ENCODE measurements at places on chromosomes 12 and 14.
A peak's percentile ranks its signal among the peaks of the same experiment; 100 is the strongest.

DNA sequence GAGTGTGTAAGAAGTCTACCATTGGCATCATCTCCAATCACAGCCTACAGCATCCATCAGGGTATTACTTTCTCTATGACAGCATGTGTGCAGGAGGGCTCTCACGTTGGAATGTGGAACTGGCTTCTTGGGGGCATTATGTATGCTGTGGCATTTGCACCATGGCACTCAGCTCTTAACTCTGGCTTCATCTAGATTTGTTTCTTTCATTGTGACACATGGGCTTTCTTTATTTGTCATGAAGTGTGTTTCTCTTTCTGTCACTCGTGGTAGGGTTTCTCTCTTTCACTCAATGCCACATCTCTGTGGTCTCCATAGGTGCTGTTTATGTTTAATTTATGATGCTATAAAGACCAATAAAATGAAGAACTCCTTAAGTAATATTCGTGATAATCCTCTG is 191.2 kb upstream of the GARIN2 start:
- DNase-seq = no peak

GRCh38 chr12:103181366-103182152 is 224.1 kb downstream of the ASCL1 start:
- DNase-seq = no peak

DNA sequence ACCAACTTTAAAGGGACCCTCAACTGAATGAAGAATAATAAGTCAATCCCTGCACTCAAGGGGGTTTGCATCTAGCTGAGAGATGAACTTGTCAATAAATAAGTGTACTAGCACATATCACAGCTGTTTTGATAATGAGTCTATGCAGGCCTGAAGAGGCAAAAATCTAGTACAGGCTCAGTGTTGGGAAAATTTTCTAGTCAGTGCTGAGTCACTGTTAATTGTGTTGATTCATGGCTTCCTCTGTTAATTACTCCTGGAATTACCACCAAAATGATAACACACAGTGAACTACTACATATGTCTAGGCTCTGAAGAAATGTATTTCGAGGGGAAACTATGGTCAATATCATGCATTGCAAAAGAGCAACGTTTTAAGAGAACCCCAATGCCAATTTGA is 18.9 kb downstream of the SNRPF start:
- DNase-seq = no peak

GRCh38 chr12:113788020-113788856 is 177.9 kb downstream of the RBM19 start:
- peak; percentile 43 for DNase-seq

- DNase-seq = no peak
Observed at GRCh38 chr12:76927170-76927784, 48.5 kb upstream of the CSRP2 start.

DNA sequence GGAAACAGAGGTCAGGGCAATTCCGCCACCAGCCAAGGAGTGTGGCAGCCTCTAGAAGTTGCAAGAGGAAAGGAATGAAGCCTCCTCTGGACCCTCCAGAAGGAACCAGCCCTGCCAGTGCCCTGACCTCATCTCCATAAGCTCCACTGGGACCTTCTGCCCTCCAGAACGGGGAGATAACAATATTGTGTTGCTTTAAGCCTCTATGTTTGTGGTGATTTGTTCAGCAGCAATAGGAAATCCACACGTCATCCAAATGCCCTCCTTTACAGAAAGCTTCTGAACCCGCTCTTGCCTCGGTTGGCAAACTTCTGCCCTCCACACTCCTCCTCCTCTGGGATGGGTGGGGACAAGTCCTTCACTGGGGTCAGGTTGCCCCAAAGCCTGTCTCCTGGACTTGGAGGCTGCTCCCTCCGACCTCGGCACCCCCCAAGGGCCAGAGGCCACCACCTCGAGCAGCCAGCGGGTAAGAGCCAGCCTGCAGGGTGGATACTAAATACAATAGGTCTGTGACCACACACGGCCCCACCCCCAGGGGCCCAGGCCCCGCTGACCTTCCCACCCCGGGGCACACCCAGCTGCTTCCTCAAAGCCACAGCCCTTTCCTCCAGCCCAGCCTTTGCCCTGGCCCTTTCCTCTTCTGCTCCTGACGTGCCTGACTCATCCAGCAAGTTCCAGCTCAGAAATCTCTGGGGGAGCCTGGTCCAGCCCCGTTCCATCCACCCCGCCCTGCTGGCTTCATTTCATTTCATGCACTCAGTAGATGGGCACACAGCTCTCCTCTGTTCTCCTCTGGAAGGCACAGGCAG is 58.7 kb upstream of the NCOR2 start:
- no peak for DNase-seq

DNA sequence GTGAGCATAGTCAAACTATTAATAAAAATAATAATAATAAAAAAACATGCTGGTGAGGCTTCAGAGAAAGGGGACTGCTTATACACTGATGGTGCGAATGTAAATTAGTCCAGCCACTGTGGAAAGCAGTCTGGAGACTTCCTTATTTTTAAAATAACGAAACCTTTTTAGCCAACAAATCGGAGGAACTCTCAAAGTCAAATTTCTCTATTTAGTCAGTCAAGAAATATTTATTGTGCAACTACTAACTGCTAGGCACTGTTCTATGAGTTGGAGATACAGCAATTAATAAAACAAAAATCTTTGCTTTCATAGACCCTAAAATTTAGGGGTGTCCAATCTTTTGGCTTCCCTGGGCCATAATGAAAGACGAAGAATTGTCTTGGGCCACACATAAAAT is 10.8 kb downstream of the TAOK3 start:
- DNase-seq = no peak

GRCh38 chr14:23364164-23365035 is 572 bp downstream of the EFS start:
- no peak for DNase-seq

GRCh38 chr12:49587174-49587908 is 18.1 kb downstream of the FAM186B start:
- no peak for DNase-seq

DNA sequence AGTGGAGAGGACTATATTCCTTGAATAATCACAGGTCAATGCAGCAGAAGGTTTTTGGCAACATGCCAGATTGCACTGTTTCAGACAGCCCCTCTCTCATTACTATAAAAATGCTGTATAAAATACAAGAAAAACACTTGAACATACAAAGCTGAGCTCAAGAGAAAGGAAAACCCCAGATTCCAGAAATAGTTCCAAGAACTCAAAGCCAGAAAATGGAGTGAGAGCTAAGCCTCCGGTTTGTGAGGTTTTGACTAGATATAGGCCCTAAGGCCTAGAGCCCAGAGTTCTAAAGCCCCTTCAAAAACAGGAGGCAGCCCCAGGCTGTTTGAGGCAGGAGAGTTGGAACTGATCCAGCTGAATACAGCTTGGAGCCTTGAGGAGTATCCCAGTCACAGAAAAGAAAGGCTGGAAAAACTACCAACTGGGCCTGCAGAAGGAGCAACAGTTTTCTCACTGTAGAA is 29.4 kb upstream of the ACTN1 start:
- DNase-seq = peak; percentile 38

GRCh38 chr14:50649691-50650090 is 18.4 kb downstream of the SAV1 start:
- no peak for DNase-seq

DNA sequence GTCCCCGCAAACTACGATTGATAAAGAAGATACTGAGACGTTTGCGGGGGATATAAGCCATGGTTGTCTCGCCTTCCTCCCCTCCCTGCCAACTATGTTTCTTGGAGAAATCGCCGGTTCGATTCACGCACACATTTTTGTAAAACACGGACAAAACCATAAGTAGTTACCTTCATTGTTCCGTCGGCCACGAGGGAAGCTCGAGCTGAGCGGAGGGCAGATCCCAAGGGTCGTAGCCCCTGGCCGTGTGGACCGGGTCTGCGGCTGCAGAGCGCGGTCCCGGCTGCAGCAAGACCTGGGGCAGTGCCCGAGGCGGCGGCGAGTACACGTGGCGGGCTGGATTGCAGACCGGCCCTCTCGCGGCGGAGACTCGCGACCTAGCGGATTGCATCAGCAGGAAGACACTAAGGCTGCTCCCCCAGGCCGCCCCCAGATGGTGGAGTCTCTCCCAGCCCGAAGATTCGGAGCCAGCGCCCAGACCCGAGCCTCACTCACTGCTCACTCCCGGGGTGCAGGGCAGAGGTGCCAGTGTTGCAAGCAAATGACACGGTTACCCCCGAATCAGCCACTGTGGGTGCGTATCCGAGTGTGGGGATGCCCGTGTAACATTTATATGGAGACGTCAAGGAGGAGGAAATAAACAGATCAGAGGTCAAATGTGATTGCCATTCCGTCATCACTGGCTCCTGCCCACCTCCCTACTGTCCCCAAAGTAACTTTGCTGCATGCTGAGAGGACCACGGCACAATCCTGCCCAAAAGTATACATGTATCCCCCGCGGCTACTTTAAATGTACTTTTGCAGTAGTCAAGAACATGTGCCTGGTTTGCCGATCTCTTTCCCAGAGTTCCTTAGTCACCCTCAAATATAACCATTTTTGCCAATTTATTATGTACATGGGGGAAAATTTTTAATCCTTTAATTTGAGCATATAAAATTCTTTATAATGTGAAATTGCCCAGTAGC is at the start of gene BCAT1:
TSS of gene BCAT1 (minus strand) at position 345 of the 966 bp plus-strand sequence. CDS start at position 176, 169 bp downstream.
- peak; percentile 74 for DNase-seq

DNA sequence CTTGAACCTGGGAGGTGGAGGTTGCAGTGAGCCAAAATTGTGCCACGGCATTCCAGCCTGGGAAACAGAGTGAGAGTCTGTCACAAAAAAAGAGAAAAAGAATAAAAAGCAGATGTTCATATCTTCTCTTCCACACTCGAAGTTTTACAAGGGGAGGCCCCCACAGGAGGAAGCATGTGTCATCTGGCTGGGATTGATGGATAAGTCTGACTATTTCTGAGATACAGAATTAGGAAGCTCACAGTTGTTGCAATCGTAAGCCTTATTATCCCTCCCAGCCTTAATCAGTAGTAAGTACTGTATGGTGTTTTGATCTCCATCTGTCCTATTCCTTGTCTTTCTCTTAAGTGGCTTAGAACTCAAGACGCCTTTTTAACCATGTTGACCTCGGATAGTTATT is 31.9 kb upstream of the RASSF8 start:
- DNase-seq = peak; percentile 16

DNA sequence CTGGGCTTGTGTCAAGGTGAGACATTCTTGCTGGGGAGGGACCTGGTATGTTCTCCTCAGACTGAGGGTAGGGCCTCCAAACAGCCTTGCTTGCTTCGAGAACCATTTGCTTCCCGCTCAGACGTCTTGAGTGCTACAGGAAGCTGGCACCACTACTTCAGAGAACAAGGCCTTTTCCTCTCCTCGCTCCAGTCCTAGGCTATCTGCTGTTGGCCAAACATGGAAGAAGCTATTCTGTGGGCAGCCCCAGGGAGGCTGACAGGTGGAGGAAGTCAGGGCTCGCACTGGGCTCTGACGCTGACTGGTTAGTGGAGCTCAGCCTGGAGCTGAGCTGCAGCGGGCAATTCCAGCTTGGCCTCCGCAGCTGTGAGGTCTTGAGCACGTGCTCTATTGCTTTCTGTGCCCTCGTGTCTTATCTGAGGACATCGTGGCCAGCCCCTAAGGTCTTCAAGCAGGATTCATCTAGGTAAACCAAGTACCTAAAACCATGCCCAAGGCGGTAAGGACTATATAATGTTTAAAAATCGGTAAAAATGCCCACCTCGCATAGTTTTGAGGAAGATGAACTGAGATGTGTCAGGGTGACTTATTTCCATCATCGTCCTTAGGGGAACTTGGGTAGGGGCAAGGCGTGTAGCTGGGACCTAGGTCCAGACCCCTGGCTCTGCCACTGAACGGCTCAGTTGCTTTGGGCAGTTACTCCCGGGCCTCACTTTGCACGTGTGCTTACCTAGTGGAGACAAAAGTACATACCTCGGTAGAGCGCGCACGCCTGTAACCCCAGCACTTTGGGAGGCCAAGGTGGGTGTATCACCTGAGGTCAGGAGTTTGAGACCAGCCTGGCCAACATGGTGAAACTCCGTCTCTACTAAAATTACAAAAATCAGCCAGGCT is 4.3 kb downstream of the GAPDH start:
- DNase-seq = no peak

GRCh38 chr12:52795694-52796428 is at the start of gene KRT3:
Gene KRT3, minus strand, starts transcription at chr12:52796117. Its CDS starts 75 bp downstream, at chr12:52796042.
- no peak for DNase-seq

DNA sequence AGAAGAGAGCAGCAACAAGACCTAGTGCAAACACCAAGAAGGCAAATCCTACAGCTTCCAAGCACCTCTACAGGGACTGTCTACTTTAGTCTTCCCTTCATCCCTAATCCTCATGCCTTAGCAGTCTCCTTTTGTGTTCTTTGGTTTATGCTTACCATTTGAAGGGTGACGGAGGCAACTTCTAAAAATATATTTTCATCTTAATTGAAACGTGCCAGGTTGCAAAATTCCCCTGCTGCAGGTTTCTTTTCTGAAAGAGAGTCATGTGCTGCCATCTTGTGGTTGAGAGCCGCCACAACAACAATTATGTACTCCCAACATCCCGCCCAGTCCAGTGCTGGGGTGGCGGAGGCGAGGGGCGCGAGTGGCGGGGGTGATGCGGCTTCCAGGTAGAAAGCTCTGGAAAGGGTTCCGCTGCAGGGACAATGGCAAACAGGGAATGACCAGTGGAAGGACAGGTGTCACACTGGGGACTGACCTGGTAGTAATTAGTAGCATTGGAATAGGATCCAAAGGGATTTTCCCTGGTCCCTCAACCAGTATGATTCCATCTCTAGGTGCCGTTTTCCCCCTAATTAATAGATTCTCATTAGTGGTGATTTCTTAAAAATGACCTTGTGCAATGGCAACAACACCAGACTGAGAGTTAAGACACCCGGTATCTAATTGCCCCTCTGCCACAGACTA is 80.3 kb upstream of the GNG2 start:
- DNase-seq = no peak

GRCh38 chr12:67697443-67697842 is 48.9 kb downstream of the DYRK2 start:
- no peak for DNase-seq

DNA sequence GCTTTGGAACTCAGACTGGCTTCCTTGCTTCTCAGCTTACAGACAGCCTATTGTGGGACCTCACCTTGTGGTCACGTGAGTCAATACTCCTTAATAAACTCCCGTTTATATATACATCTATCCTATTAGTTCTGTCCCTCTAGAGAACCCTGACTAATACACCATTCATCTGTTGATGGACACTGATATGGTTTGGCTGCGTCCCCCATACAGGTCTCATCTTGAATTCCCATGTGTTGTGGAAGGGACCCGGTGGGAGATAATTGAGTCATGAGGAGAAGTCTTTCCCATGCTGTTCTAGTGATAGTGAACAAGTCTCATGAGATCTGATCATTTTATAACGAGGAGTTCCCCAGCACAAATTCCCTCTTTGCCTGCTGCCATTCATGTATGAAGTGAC is 57.0 kb downstream of the OTOGL start:
- DNase-seq = no peak

DNA sequence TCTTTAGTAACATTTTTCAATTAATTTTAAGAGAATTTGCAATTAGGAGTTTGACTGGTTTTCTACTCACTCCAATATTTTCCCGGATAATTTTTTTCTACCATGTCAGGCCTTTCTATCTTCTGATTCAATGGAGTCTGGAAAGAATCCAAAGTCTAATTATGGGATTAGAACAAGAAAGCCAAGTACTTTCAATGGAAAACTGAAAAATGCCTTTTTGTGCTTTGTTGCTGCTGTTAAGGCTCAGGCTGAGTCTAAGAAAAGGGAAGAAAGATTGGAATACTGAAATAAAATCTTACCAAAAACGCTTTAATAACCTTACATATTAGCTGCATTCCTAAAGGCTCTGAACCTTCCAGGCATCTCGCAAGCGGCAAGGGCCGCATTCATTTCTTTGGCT is 24.4 kb upstream of the DHRS4 start:
- DNase-seq = no peak

GRCh38 chr14:104986487-104987164 is 1.0 kb downstream of the CLBA1 start:
- DNase-seq = no peak

GRCh38 chr12:106170285-106170684 is 31.5 kb upstream of the NUAK1 start:
- DNase-seq = peak; percentile 70
